Left renal pelvis (tissue), 4 donors: ENCODE measurements at places on chromosomes 4 and X.

- DNase-seq: no peak
These were observed 194.5 kb upstream of the EDA2R start for GRCh38 chrX:66833426-66833825.

DNA sequence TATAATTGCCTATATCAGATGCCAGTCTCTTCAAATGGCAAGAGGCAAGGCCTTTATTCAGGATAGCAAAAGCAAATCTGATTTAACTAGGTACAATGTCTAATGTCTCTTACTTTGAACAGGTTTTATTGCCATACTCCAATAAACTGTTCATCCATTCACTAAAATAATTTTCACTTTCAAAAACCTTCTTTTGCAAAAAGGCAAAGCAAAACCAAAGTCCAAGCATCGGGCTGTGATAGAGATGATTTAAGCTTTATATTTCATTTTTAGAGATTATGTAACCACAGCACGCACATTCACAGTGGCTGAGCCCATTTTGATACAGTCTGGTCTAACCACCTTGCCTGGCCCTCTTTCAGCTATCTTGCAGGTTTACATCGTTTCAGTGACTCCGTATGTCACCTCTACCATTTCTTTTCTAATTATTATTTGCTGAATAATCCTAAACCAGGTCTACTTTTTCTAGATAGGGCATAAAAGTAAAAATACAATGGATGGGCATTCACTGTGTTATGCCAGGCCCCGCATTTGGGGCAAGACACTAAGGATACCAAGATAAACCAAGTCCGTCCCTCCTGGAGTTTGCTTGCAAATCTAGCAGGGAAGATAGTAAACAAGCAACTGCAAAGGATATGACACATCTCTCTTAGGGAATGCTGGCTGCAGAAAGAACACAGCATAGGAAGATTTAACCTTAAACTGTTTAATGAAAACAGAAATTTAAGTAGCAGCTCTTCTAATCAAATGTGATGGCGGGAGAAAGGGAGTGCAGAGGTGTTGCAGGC, 1.8 kb downstream of the CASP3 start:
- DNase-seq: no peak

GRCh38 chrX:16870095-16870861, at the start of gene RBBP7:
TSS of gene RBBP7 (minus strand) at chrX:16870362. CDS start at chrX:16870053, 309 bp downstream.
- peak; percentile 79 for DNase-seq

- DNase-seq: no peak
These were observed 61.0 kb upstream of the FTHL17 start for GRCh38 chrX:31132821-31133241.

DNA sequence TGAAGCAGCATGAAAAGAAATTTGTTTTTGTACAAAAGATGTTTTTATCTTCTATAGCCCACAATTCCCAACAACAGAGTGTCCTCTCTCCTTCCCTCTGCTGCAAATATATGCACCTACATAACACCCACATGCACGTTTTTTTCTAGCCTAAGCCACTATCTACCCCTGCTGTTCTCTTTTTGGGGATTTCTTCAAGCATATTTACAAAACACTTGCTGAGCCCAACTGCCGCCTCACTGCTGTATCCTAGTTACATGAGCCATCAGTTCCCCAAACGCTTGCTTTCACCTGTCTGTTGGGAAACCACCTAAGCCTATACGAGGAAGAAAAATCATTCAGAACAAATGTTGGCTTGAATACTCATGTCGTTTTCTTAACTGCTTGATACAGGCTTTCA, 127.2 kb downstream of the CHRNA9 start:
- DNase-seq: no peak

DNA sequence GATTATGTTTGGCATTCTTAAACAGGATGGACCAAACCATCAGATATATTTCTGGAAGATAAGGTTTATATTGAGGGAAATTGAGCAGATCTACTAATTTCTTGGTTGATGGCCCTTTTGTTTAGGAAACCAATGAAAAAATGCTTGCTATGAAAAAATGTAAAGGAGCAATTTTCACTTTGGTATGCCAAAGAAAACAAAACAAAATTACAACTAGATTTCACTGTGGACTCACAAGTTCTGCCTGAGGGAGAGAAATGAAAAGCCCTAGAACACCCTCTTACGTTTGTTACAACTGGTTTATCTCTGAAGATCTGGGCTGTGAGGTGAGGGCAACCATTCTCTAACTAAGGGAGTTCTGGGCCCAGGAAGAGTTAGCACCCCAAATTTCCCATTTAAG, 122.5 kb upstream of the IL15 start:
- DNase-seq: no peak

GRCh38 chr4:6331018-6331417, 61.4 kb downstream of the WFS1 start:
- no peak for DNase-seq

GRCh38 chr4:52051615-52052474, 741 bp downstream of the SPATA18 start:
- DNase-seq: no peak

GRCh38 chr4:145061318-145061920, 36.6 kb downstream of the ANAPC10 start:
- DNase-seq: peak; percentile 18

GRCh38 chrX:123222920-123223319, 38.8 kb downstream of the GRIA3 start:
- no peak for DNase-seq

GRCh38 chr4:143230683-143231082, 46.0 kb downstream of the USP38 start:
- no peak for DNase-seq

- no peak for DNase-seq
These were observed 978 bp downstream of the HS6ST2 start for GRCh38 chrX:132957211-132958090.

DNA sequence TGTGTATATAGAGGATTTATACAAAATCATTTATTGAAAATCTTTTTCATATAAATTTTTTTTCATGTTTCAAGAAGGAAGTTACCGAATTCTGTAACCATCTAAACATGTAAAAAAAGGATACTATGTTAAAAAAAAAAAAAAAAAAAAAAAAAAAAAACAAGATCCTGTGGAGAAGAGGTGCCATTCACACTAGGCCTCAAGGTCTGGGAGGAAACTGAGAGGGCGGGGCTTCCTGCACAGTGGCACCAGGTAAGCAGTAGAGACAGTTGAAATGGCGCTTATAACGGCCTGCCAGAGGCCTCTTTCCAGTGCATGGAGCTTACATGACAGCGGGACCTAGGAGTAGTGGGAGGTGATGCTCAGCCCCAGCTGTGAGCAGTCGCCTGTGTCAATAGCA, 17.5 kb downstream of the TRAPPC2 start:
- no peak for DNase-seq

DNA sequence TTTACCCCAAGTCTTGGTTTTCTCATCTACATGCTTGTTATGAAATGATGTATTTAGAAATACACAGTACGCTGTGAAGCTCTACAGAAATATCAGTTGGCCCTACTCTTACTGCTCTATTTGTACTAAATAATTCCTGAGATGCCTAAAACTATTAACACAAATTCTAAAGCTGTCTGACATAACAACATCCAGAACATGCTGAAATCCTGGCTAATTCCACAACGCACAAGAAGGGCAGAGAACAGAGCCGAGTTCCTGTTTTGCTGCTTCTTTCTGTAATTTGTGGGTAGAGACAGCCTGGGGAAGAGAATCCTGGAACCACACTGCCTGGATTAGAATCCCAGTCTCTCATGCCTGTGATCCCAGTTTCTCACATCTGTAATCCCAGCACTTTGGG, 59.0 kb downstream of the ZNF827 start:
- DNase-seq: no peak

DNA sequence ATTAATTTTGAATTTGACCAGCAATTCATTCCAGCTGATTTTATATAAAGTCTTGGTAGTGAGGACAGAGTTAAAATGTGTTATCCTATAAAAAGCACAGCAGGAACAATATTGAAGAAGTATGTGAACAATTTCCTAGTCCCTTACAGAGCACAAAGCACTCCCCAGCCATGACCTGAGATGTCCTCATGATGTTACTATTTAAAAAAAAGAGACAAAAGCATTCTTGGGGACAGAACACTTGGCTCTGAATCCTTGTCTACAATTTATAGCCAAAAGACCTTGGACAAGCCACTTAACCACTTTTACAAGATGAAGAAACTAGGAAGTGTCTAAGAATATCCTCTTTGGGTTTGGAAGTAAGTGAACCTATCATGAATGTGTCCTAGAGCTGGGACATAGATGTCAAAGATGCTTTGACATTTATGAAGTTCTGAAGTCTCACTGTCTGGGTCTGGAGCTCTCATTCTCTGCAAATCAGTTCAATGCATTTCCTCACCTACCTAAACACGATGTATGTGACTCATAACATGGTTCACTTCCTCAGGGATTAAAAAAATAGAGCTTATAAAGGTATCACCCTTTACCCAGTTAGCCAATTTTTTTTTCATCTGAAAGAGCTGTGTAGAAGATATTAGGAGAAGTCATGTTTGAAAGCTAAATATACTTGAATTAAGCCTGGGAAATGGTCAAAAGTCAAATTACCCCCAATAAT, 61.4 kb downstream of the IGFBP7 start:
- no peak for DNase-seq

GRCh38 chr4:173835903-173836302, 305.9 kb upstream of the HAND2 start:
- no peak for DNase-seq

DNA sequence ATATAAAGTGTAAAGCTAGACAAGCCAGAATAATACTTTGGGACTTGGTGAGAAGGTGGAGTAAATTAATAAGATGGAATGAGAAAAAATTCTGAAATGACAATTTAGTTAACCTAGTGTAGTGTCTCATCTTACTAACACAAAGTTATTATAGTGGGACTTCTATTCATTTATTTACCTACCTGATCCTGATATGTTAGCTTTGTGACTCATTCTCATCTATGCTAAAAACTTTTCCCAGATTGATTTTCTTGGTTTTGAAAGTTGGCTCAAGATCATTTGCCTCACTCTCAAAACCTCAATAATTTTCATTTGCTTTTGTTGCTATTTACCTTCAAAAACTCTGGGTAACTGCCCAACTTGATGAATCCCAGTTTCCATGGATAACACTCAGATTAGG, 698.6 kb downstream of the SH3BGRL start:
- no peak for DNase-seq

DNA sequence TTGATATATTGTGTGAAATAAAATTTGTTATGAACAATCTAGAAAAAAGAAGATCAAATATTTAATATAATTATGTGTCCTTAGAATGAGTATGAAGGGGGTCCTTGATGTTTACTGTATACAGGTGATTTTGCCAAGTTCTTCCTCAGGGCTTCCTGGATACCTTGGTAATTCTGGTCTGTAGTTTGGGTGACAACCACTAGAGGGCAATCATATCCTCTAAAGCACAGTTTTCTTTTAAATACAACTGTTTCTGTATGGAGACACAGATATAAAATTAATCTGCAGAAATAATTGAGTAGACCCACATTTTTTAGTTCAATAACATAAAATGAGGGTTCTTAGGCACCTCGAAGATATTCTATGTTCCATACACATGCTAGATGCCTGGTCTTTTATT, 157.7 kb downstream of the SPANXN1 start:
- no peak for DNase-seq

DNA sequence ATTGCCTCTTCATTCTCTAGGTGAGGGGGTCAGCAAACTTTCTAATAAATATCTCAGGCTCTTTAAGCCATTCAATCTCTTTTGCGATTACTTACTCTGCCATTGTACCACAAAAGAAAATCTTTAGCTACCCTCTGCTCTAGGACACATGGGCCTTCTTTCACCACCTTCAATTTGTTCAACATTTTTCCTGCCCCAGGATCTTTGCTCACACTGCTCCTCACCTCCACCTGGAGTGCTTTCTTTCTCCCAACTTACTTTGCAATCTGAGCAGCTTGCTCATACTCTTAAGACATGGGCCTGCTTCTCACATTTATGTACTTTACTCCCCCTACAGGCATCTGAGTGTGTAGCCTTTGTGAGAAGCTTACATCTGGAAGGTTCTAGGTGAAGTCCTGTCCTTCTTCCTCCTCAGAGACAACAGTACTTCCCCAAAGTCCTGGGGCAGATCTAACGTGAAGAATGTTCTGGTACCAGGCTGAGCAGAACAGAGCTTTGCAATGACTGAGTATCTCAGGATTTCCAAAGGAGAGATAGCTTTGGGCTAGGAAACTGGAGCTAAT, 55.0 kb upstream of the PRDM5 start:
- no peak for DNase-seq

GRCh38 chr4:89805297-89805696, 31.7 kb downstream of the SNCA start:
- no peak for DNase-seq

DNA sequence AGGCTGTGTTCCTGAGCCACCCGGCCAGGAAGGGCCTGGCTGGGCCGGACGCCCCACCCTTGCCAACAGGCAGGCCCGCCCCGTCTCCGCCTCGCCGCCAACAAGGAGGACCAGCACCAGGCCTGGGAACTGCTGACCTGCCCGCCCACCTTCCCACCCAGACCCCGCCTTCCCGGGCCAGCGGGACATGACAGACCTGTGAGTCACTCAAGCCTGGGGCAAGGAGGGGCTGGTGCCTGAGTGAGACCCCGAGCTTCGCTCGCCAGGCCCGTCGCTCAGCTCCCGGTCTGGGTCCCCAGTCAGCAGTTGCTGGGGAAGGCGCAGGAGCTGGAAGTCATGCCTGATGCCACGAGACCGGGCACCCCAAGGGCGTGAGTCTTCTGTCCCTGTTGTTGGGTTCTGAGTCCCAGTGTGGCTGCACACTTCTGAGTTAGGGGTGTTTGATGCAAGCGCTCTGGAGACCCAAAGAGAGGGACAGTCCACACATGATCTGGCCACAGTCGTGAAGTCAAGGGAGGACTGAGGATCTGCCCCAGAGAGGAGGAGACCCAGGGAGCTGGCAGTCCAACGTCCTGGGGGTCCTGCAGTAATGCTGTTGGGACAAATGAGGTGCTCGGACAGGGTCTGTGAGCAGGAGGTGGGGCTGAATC, at the start of gene DNASE1L1:
Gene DNASE1L1, minus strand, starts transcription at position 33 of the 650 bp plus-strand sequence. CDS start 3,686 bp downstream, outside the sequence.
- DNase-seq: no peak

DNA sequence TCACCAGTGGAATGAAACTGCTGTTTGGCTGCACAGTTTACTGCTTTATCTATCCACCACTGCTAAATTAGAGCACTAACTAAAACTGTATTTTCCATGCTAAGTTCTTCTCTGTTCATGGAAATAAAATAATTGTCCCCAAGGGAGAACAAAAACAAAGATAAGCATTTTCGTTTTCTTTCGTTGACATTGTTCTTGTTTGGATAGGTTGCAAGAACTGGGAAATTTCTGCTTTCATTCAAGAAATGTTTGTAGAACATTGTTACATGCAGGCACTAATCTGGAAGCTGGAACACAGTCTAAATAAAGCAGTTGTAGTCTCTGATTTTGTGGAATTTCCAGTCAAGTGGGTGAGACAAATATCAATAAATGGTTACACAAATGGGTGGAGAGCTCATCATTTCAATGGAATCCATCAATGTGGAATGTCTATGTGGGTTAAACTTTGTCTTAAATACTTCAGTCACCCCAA, 5.8 kb upstream of the CXCL8 start:
- no peak for DNase-seq

GRCh38 chr4:81346719-81347118, 125.0 kb downstream of the RASGEF1B start:
- no peak for DNase-seq

GRCh38 chr4:174402470-174403176, 118.9 kb downstream of the CEP44 start:
- no peak for DNase-seq

GRCh38 chr4:6402566-6403399, 69.6 kb downstream of the PPP2R2C start:
- DNase-seq: no peak

- peak; percentile 99 for DNase-seq
These were observed at the start of gene GRPEL1 for GRCh38 chr4:7067452-7068278. TSS of gene GRPEL1 (minus strand) at chr4:7068064. CDS start at chr4:7068032, 32 bp downstream.

- DNase-seq: no peak
These were observed 94.7 kb upstream of the NUDT6 start for GRCh38 chr4:123017078-123017477.
